ENCODE measurements at places on chromosomes 1 and 21.

GRCh38 chr1:179353546-179353945 lies 12.2 kb upstream of the AXDND1 start:
- H3K27me3 ChIP-seq = no peaks in the 10 kb centered on the region
- H3K4me1 ChIP-seq = no peaks in the 10 kb centered on the region
- no peak for DNase-seq

- H3K4me3 ChIP-seq = no peak overlapping the region
- no peaks in the 10 kb centered on the region for H3K4me1 ChIP-seq
- no peak overlapping the region for H3K27ac ChIP-seq
- DNase-seq = no peak
These were observed 35.5 kb downstream of the RCAN1 start for GRCh38 chr21:34579411-34579810.

DNA sequence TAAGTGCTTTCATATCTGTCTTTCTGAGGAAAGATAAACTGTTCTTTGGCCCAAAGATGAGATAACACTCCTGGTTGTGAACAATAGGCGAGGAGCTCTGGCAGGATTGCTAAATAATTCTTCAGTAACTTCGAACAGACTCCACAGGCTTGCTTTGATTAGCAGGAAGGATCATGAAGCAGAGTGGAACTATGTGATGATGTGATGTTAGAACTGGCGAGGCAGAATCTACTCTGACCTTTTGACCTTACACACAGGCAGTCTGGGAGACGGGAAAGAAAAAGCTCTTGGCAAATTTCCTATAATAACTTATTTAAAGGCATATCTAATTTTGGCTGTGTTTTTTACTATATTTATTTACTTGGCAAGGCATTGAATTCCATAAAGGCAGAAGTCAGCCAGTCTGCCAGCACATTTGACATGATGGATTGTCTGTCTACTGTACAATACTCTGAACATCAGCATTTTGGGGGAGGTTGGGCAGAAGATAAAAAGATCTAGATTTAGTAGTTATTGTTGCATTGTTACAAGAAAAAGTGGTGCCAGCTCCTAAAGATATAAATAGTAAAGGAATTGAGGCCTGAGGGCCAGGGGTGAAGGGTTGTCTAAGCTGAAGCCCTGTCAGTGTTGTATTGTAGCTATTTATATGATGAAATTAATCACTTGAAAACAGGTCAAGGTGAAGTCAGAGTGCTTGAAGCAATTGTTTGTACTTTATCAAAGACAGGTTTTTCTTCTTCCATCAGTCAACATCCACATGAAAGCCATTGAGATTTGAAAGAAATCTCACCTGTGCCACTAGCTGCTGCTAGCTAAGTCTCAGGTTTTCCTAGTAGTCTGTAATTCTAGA lies 708.8 kb downstream of the LTN1 start:
- DNase-seq = no peak
- no peaks in the 10 kb centered on the region for H3K4me1 ChIP-seq
- no peak overlapping the region for H3K4me3 ChIP-seq
- H3K36me3 ChIP-seq = no peaks in the 10 kb centered on the region

DNA sequence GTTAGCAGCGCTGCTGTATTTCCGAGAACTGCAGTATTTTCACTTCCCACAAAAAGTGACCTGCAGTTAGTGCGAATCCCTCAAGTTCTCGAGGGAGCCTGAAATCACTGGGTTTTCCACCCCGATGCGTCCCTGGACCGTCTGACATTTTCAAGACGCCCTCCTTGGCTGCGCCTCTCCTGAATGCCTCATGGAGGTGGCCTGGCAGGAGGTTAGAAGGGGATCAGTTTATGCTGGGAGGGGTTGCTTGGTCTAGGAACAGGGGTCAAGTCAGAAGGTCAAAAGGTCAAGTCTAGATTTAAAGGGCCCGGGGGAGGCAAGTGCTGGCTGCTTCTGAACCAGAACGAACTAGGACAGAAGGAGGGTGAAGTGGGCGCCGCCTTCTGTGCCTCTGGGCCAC lies 176.8 kb downstream of the PRDM16 start:
- no peaks in the 10 kb centered on the region for H3K36me3 ChIP-seq
- H3K27ac ChIP-seq = no peak overlapping the region
- no peak for DNase-seq

- peaks cover 7% of the 10 kb centered on the region for H3K4me1 ChIP-seq
- DNase-seq = peak; percentile 82
- peaks cover 27% of the 10 kb centered on the region for H3K27me3 ChIP-seq
- H3K4me3 ChIP-seq = peak within 1 kb of the TSS; percentile 83
These were observed at the start of gene IFNLR1 for GRCh38 chr1:24186993-24187790. Gene IFNLR1, minus strand, starts transcription at chr1:24187289. Its CDS starts 41 bp downstream, at chr1:24187248.

DNA sequence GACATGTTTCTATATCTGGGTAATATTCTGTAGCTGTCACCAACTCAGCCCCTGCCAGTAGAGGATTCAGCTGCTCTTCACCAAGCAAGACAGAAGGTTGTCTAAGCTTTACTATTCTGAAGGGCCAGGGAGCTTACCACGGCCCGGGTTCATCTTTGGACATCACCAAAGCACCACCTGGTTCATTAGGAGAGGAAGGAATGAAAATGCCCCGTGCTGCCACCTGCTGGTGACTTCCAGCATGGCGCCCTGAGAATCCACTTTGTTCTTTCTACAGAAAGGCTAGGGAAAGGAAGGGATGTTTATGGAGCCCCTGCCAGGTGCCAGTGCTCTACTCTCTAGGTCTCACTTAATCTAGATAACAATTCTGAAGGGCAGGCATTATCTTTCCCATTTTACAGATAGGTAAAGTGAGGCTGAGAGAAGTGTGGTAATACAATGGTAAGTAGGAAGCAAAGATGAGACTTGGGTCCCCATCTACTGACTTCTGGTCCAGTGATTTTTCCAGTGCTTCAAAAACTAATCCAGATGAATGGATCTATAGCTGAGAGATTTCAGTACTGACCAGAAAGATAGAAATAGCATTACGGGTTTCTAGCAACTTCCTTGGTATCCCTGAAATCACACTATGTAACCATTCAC lies 79.5 kb downstream of the BEND5 start:
- H3K4me3 ChIP-seq = no peak overlapping the region
- DNase-seq = peak; percentile 71
- H3K36me3 ChIP-seq = no peaks in the 10 kb centered on the region
- H3K27me3 ChIP-seq = no peaks in the 10 kb centered on the region
- no peak overlapping the region for H3K27ac ChIP-seq

GRCh38 chr1:236063919-236064673 lies 794 bp downstream of the NID1 start:
- no peak overlapping the region for H3K27ac ChIP-seq
- peaks cover 5% of the 10 kb centered on the region for H3K4me1 ChIP-seq
- H3K36me3 ChIP-seq = no peaks in the 10 kb centered on the region
- peak overlapping the region; percentile 78 for H3K4me3 ChIP-seq

GRCh38 chr1:118136187-118136941 lies 48.7 kb downstream of the SPAG17 start:
- no peak overlapping the region for H3K27ac ChIP-seq
- no peaks in the 10 kb centered on the region for H3K27me3 ChIP-seq
- H3K36me3 ChIP-seq = no peaks in the 10 kb centered on the region

- H3K4me3 ChIP-seq = peak overlapping the region; percentile 62
- peak; percentile 46 for DNase-seq
- peaks cover 6% of the 10 kb centered on the region for H3K4me1 ChIP-seq
- peaks cover 7% of the 10 kb centered on the region for H3K27me3 ChIP-seq
These were observed 956 bp downstream of the CPLANE2 start for GRCh38 chr1:16235944-16236510.

DNA sequence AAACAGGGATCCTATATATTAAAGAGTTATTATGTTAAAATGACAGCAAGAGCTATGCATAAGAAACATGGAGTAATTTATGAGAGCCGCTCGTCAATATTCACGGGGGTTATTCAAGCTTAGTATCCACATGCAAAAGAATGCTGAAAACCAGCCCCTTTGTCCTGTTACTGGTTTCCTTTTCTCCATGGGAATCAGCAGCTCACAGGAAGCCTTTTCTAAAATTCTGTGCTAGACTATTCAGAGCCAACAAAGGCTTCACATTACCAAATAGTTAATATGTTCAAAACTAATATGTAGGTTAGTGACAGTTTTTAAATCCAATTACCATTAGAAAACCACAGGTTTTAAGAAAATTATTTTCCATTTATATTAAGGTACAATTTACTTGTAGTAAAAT lies 225.6 kb upstream of the MAP1LC3C start:
- no peak overlapping the region for H3K27ac ChIP-seq
- no peak for DNase-seq
- peaks cover 10% of the 10 kb centered on the region for H3K4me1 ChIP-seq
- H3K27me3 ChIP-seq = no peaks in the 10 kb centered on the region
- no peaks in the 10 kb centered on the region for H3K36me3 ChIP-seq

DNA sequence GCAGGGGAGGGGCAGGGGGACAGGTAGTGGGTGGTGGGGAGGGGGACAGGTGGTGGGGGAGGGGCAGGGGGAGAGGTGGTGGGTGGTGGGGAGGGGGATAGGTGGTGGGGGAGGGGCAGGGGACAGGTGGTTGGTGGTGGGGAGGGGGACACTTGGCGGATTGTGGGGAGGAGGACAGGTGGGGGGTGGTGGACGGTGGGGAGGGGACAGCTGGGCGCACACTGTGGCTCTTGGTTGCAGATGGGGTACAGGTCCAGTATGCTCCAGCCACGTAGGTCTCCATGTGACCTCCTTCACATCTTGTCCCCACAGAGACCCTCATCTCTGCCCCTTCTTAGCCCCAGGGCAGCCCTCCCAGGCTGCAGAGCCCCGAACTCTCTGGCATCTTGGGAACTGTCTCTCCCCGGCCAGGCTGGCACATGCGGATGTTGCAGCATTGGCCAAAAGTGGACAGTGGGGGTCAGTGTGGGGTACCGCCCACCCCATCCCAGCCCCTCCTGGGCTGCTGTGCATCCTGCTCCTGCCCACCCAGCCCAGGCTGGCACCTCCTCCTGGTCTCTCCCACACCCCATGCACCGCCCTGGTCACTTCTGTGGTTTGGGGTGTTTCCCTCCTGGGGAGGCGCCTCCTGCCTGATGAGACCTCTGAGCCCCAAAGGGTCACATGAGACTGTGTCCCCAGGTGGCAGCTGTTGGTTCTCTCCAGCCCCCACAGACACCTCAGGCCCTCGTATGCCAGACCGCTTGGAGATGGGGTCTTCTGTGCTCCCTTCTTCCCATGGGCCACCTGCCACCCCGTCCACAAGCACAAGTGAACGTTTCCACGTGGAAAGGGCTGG lies 7.6 kb upstream of the SLC19A1 start:
- H3K4me3 ChIP-seq = no peak overlapping the region
- H3K27ac ChIP-seq = no peak overlapping the region
- H3K4me1 ChIP-seq = peaks cover 3% of the 10 kb centered on the region
- no peak for DNase-seq

DNA sequence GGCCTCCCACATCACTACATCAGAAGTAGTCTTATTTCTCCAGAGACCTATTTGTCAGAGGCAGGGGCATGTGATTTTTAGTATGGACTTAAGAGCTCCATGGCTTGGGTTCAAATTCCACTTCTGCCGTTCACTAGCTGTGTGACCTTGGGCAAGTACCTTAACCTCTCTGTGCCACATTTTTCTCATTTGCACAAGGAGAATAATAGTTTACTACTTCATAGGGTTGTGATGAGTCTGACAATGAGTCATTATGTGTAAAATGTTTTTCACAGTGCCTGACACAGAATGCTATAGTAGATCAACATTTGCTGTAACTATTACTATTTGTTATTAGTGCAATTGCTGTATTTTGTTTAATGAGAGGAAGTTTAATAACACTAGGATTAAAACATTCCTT lies 200.6 kb downstream of the PRDM2 start:
- DNase-seq = no peak
- H3K4me1 ChIP-seq = peaks cover 2% of the 10 kb centered on the region
- no peak overlapping the region for H3K4me3 ChIP-seq
- no peaks in the 10 kb centered on the region for H3K36me3 ChIP-seq
- peaks cover 52% of the 10 kb centered on the region for H3K27me3 ChIP-seq

DNA sequence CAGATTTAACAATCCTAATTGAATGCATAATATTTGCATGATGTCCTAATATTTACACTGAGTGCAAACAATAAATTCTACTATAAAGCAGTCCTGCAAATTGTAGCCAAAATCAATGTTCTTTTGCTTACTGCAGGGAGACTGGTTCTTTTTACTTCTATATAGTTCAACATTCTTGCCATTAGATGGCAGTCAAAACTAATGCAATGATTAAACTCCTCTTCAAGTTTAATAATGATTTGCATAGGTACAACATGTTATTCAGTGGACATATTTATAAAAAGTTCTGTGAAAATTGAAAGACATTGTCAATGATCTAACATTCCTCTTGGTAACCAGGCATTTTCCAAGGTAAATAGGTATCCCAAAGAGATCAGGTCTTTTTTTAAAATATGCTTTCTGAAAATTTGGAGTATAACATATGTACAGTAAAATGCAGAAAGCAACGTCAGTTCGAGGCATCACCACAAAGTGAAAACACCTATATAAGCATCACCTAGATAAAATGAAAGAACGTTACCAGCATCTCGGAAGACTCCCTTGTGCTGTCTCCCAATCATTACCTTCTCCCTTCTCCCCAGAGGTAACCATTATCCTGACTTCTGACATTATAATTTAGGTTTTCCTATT lies 9.8 kb upstream of the FNBP1L start:
- no peaks in the 10 kb centered on the region for H3K27me3 ChIP-seq
- no peaks in the 10 kb centered on the region for H3K36me3 ChIP-seq
- no peak overlapping the region for H3K4me3 ChIP-seq
- no peak overlapping the region for H3K27ac ChIP-seq
- H3K4me1 ChIP-seq = no peaks in the 10 kb centered on the region

- no peak overlapping the region for H3K4me3 ChIP-seq
- H3K4me1 ChIP-seq = no peaks in the 10 kb centered on the region
- no peaks in the 10 kb centered on the region for H3K36me3 ChIP-seq
- H3K27ac ChIP-seq = no peak overlapping the region
- H3K27me3 ChIP-seq = no peaks in the 10 kb centered on the region
These were observed 204.4 kb downstream of the TRABD2B start for GRCh38 chr1:47792779-47793178.
